Progenitor cell of endocrine pancreas (in vitro differentiated cells): ENCODE measurements at places on chromosomes 3 and 15. TPM values are rescaled to one million over a fixed set of nuclear protein-coding genes. Genes with fewer than 3 reads are reported as not detected.

GRCh38 chr3:148226246-148226645 is 471.5 kb upstream of the AGTR1 start:
- no peaks in the 10 kb centered on the region for H3K36me3 ChIP-seq
- no peak overlapping the region for H3K4me3 ChIP-seq
- no peaks in the 10 kb centered on the region for H3K27me3 ChIP-seq
- no peak for DNase-seq

The ATP2B2 gene
- total RNA-seq = 0.07 TPM in 2 replicates

The RFTN1 gene
- 0.73 and 0.96 TPM in 2 replicates for total RNA-seq

- H3K27ac ChIP-seq = no peak overlapping the region
- DNase-seq = no peak
- H3K36me3 ChIP-seq = peaks cover 4% of the 10 kb centered on the region
Observed at GRCh38 chr3:41710646-41711388, 251.1 kb downstream of the ULK4 start.

DNA sequence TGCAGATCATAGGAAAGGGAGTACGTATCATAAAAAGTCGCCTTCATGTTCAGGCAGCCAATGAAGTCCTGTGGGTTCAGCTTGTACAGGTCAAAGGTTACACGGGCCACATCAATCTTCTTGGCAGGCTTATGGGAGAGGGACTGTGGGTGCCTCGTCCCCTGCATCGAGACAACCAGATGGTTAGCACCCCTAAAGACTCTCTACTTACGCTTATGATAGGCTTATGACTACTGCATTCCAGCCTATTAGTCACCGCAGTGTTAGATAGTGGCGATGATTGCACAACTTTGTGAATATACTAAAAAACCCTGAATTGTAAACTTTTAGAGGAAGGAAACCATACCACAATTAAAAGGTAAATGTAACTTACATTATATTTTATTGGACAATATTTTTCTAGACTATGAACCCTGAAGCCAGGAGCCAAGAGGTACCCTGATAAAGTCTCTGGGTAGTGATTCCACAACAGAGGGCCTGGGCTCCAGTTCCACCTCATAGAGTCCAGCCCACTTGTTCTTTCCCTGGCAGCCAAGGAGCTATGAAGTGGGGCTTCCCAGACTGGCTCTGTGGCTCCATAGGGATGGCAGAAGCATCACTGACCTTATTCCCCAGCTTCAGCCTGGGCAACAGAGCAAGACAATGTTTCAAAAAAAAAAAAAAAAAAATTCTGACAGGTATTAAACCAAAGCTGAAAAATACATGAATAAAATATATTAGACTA is 2.5 kb upstream of the FANCD2 start:
- DNase-seq = no peak
- no peaks in the 10 kb centered on the region for H3K27me3 ChIP-seq
- no peak overlapping the region for H3K27ac ChIP-seq
- H3K4me3 ChIP-seq = no peak overlapping the region
- H3K4me1 ChIP-seq = peaks cover 5% of the 10 kb centered on the region

DNA sequence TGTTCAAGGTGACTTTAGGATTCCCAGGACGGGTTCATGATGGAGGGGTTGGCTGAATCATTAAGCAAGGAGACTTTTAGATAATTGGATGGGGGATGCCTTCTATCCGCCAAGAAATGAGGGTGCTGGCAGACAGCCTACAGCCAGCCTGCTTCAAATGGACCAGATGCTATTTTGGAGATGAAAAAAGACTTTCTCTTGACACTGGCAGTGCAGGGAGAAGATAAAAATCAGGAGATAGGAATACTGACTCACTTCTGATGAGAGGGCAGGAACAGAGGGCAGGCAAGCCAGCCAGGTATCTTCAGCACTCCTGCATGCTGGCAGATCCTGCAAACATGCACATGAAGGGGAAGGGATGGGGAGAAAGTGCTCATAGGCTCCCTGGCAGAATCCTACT is 7.7 kb upstream of the SYN2 start:
- H3K27ac ChIP-seq = no peak overlapping the region
- no peak for DNase-seq
- H3K36me3 ChIP-seq = no peaks in the 10 kb centered on the region
- no peak overlapping the region for H3K4me3 ChIP-seq

DNA sequence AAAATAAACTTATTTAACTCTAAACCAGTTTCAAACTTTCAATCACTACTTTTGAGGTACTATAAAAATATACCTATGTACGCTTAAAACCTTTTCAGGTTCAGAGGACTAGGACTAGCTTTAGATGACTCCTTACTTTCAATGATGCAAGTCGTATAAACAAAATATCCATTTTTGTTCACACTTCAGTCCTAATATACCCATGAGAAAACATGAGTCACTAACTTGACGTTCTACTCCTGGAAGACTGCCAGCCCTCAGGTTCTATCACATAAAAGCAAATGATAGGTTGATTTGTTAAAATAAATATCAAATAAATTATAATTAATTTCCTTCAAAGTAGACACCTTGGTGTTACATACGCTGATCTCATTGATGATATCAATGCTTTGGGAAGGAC is 10.6 kb upstream of the P3H2 start:
- DNase-seq = no peak
- H3K27me3 ChIP-seq = peaks cover 13% of the 10 kb centered on the region
- no peaks in the 10 kb centered on the region for H3K36me3 ChIP-seq
- no peak overlapping the region for H3K27ac ChIP-seq
- peaks cover 17% of the 10 kb centered on the region for H3K4me1 ChIP-seq

DNA sequence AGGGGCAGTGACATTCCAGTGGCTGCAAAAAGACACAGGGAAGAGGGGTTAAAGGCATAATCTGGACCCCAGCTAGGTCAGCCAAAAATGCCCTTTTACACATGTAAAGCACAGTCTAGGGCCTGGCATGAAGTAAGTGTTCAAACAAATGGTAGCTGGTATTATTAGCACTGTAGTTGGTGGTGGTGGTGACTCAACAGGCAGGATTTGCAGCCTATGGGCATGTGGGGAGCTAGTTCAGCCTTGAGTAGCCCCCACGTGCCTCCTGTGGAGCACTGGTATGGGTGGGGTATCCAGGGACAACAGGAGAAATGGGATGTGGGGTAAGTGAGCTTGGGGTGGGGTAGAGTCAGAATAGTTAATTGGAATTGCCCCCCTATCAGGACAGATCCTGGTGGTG is 27.6 kb downstream of the DNASE1L3 start:
- no peak for DNase-seq
- H3K4me3 ChIP-seq = no peak overlapping the region
- no peaks in the 10 kb centered on the region for H3K36me3 ChIP-seq
- peaks cover 5% of the 10 kb centered on the region for H3K27me3 ChIP-seq
- H3K27ac ChIP-seq = no peak overlapping the region
- H3K4me1 ChIP-seq = peaks cover 7% of the 10 kb centered on the region

DNA sequence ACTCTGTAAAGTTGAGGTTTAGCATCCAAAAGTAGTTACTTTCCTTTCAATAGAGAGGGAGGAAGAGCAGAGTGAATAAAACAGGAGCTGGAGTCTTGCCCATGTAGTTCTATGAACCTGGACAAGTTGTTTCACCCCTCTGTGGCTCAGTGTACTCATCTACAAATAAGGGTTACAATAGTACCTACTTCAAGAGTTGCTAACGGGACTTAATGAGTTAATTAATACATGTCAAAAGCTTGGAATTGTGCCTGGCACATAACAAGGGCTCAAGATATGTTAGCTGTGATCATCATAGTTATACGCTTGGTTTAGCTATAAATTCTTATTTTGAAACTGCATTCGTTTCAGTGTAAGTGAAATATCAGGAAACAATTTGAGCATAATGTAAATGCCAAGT is 388.5 kb upstream of the THBS1 start:
- H3K27me3 ChIP-seq = no peaks in the 10 kb centered on the region
- no peak overlapping the region for H3K27ac ChIP-seq
- H3K36me3 ChIP-seq = no peaks in the 10 kb centered on the region
- H3K4me1 ChIP-seq = no peaks in the 10 kb centered on the region
- DNase-seq = no peak

The LMOD3 gene
- total RNA-seq = not detected in 2 replicates

The POLQ gene
- 9.6 and 9.9 TPM in 2 replicates for total RNA-seq

DNA sequence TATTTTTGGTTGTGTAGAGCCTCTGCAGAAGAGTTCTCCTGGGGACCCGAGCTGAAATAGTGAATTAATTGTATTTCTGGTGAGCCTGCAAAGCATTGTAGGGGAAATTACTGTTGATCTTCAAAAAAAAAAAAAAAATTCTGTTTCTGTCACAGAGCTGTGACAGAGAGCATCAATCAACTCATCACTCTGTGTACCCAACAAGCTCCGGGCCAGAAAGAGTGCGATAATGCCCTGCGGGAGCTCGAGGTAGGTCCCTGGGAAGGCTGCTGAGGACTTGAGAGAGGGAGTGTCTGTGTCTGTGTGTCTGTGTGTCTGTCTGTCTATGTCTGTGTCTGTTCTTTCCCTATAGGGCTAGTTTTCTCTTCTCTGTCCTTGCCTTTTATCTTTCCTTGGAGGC is 294.4 kb upstream of the TPM1 start:
- no peaks in the 10 kb centered on the region for H3K36me3 ChIP-seq
- H3K4me3 ChIP-seq = no peak overlapping the region
- no peaks in the 10 kb centered on the region for H3K27me3 ChIP-seq
- H3K4me1 ChIP-seq = peaks cover 1% of the 10 kb centered on the region
- no peak overlapping the region for H3K27ac ChIP-seq

DNA sequence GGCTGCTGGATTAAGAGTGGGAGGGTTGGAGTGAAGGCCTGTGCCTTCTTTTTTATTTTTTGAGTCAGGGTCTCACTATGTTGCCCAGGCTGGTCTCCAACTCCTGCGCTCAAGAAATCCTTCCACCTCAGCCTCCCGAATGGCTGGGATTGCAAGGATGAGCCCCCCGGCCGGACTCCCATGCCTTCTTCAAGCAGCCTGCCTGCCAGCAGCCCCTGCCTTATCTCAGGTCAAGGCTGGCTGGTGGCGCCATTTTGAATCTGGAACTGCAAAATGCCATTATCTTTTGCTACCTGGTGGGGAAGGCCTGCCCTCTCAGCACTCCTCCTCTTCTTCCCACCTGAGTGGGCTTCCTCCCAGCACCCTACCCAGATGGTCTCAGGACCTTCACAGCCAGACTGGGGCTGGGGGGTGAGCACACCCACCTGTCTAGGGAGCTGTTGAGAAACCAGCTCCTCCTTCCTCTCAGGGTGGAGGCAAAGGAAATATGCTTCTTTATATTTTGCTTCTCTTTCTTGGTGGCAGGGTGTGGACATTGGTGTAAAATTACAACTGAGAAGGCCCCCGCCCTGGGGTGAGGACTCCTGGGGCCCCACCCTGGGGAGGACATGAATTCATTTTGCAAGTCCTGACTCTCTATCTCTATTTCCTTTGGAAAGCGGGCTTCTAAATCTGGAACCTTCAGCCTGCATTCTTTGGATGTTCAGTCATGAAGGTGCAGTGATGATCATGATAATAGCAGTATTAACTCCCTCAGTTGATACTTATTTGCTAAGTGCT is 7.7 kb upstream of the FLNB start:
- H3K27me3 ChIP-seq = no peaks in the 10 kb centered on the region
- H3K4me3 ChIP-seq = no peak overlapping the region
- H3K4me1 ChIP-seq = peaks cover 21% of the 10 kb centered on the region
- DNase-seq = no peak
- peak overlapping the region; percentile 86 for H3K27ac ChIP-seq

DNA sequence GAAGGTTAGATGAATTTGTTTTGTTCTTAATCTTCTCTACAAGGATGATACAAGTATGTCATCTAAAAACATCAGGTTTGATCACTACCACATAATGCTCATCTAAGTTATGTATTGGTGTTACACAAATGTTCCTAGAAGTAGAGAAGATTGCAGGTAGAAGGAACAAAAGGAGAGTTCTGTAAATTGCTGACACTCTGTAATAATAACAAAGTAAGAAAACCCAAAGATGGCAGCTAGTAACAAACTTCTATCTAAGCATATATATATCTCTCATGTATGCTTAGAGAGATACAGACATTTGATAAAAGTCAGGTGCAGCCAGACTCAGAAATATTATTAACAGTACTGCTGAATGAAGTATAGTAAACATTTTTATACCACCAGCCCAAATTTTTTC is 20.2 kb upstream of the CFAP44 start:
- no peak overlapping the region for H3K4me3 ChIP-seq
- peaks cover 55% of the 10 kb centered on the region for H3K36me3 ChIP-seq

The HTR3E gene
- not detected in 2 replicates for total RNA-seq

The DAPK2 gene
- 2.0 and 3.2 TPM in 2 replicates for total RNA-seq

DNA sequence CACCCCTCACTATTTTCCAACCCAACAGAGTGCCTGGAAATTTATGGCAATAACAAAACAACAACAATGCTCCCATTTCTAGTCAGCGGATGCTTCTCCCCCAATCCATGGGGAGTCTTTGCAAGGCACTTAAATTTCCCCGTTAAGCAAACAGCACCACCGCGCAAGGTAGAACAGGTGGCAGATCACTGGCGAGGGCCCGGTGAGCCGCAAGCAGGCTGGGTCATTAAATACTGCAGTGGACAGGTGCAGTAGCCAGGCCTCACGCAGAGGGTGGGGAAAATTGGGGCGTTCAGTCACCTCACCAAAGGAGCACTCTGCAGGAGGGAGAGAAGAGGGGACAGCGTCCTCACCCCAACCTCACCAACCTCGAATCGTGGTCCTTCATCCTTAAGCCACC is 147.5 kb downstream of the NTRK3 start:
- DNase-seq = no peak
- H3K4me1 ChIP-seq = no peaks in the 10 kb centered on the region
- H3K4me3 ChIP-seq = no peak overlapping the region
- no peak overlapping the region for H3K27ac ChIP-seq

The SLC9C1 gene
- 1.5 and 2.3 TPM in 2 replicates for total RNA-seq

DNA sequence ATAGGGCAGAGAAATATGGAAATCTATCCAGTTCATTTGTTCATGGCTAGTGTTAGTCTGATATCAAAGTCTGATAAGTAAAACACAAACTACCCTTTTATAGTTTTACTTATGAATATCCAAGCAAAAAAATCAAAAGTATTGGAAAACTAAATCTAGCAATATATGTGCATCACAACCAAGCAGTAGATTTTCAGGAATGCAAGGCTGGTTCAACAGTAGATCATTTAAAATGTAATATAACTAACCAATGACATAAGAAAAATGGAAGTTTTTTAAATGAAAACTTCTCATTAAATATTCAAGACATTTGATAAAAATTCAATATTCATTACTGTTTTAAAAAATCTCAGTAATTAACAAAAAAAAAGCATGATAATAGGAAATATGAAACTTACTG is 12.8 kb upstream of the AQP9 start:
- H3K27me3 ChIP-seq = no peaks in the 10 kb centered on the region
- no peak overlapping the region for H3K27ac ChIP-seq
- H3K36me3 ChIP-seq = no peaks in the 10 kb centered on the region
- DNase-seq = no peak
- no peak overlapping the region for H3K4me3 ChIP-seq

- H3K36me3 ChIP-seq = peaks cover 13% of the 10 kb centered on the region
- no peaks in the 10 kb centered on the region for H3K27me3 ChIP-seq
- DNase-seq = no peak
- H3K4me3 ChIP-seq = no peak overlapping the region
- H3K4me1 ChIP-seq = no peaks in the 10 kb centered on the region
Observed at GRCh38 chr3:130973406-130973805, 53.2 kb downstream of the ASTE1 start.

DNA sequence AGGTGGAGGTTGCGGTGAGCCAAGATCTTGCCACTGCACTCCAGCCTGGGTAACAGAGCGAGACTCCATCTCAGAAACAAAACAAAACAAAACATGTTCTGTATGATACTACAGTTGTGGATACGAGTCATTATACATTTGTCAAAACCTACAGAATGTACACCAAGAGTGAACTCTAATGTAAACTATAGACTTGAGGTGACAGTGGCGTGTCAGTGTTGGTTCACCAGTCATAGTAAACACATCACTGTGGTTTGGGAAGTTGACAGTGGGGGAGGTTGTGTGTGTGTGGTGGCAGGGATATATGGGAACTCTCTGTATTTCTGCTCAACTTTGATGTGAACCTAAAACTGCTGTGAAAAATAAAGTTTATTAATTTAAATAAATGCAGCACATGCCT is 33.0 kb upstream of the GNB5 start:
- H3K4me3 ChIP-seq = no peak overlapping the region
- H3K27me3 ChIP-seq = no peaks in the 10 kb centered on the region
- H3K36me3 ChIP-seq = peaks cover 31% of the 10 kb centered on the region
- H3K27ac ChIP-seq = no peak overlapping the region
- H3K4me1 ChIP-seq = no peaks in the 10 kb centered on the region
